ENCODE measurements at places on chromosomes 6 and 20.
A peak's percentile ranks its signal among the peaks of the same experiment; 100 is the strongest.

DNA sequence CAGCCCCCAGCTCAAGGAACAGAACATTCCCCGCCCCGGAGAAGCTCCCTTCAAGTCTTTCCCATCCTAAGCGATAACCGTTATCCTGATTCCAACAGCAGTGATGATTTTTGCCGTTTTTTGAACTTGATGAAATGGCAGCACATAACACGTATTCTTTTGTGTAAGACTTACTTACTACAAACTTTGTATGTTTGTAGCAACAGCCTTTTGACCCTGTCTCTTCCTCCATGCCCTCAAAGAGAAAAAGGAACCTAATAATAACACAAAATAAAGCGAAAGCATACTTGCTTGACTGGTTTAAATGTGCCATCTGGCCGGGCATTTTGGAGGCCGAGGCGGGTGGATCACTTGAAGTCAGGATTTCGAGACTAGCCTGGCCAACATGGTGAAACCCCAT, 26.4 kb upstream of the SLC9A8 start:
- DNase-seq: no peak

GRCh38 chr6:158154816-158155215, 13.2 kb downstream of the SERAC1 start:
- DNase-seq: no peak

- no peak for DNase-seq
These were observed 4.9 kb upstream of the LAMA4 start for GRCh38 chr6:112259337-112259675.

DNA sequence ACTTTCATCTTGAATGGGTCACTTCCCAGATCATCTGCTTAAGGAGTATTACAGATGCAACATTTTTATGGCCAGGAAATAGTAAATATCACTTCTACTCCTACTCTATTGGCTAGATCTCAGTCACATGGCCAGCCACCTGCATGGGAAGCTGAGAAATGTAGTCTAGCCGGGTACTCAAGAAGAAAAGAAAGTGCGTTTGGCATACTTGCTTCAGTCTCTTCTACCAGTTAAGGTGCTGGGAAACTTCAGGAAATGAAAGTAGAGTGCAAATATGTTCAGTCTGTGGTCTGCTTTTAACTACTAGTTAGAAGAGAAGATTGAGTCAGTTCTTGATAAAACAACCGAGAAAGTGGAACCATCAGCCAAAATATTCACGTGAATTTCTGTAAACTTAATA, 129.2 kb downstream of the PDSS2 start:
- DNase-seq: no peak

DNA sequence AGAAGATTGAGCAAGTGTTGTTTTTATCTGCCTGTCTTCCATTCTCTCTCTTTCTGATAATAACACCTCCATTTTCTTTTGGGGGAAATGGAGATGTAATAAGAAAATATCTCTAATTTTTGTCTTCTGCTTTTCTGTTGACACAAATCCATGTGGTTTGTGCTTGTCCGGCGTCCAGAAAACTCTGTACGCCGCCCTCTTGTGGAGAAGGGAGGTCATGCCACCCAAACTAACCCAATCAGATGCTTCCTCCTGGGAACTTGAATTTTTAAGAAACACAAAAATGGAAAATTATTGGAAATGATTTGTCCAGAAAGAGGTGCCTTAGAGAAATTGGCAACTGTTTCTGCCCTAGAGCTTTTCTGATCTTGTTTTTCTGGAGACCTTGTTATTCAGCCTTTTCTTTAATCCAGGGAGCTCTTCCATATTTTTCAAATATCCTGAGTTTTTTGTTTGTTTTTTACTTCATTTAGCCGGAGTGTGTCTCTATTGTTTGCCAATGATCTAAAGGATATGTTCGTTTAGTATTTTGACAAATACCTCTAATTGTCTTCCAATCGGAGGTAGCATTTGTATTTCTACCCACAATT, 17.8 kb upstream of the FNDC1 start:
- peak; percentile 26 for DNase-seq

DNA sequence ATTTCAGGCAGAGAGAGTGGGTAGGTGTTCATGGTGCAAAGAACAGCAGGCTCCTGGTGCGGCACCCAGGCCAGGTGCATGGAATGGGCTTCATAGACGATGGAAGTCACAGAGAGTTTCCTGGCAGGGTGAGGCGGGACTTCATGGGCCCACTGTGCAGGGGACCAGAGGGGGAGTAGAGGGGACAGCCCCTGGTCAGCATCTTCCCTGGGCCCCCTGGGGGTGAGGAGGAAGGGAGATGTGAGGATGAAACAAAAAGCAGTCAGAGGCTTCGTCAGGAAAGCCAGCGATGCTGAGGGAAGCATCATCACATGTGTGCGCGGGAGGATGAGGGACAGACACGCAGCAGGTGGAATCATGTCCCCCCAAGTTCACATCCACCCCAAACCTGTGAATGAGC, 2.4 kb upstream of the THBS2 start:
- DNase-seq: no peak

GRCh38 chr6:135226537-135226936, 45.4 kb downstream of the MYB start:
- DNase-seq: no peak

DNA sequence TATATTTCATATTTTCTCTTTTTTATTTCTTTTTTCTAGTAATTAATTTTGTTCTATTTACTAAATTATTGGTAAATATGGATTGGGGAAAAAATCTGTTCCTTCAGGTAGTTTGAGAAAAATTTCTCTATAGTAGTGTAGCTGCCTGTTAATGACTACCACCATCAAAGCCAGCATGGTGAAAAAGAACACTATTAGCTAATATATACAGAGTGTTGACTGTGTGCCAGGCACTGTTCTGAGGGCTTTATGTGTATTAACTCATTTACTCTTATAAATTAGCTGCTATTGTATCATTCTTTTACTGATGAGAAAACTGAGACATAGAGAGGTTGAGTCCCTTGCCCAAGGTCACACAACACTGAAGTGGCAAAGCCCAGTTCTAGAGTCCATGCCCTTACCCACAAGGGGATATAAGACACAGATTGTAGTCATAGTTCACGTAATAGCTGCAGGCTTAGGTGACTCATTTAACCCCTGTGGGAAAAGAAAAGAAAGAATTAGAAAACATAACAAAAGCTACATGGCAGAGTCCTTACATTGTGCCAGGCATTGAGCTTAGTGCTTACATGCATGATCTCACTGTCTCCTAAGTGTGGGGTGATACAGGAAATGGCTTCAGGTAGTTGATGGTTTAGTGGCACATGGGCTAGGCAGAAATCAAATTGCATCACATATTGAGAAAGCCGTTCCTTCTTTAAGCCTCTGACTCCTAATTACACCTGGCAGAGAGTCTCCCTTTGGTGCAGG, 12.2 kb upstream of the AKIRIN2 start:
- DNase-seq: no peak

- no peak for DNase-seq
These were observed 32.8 kb upstream of the GMPR start for GRCh38 chr6:16205377-16206144.

DNA sequence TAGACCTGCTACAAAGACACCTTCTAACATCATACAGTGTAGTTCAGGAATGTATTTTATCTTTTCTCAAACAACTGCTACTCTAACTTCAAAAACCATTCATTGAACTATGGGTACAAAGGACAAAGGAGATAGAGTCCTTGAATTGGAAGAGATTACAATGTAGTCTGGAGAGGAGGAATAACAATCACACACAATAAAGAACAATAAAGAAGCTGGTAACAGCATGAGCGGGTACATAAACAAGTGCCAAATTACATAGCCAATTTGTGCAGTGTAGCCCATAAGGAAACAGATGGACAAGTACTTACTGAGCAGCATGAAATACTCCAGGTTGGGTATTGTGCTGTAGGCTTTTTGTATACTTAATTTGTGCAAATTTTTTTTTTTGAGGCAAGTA, 44.3 kb downstream of the OSTM1 start:
- DNase-seq: no peak

GRCh38 chr6:143068001-143068400, 7.3 kb downstream of the AIG1 start:
- no peak for DNase-seq

GRCh38 chr6:46453741-46454316, 37.4 kb downstream of the RCAN2 start:
- no peak for DNase-seq

DNA sequence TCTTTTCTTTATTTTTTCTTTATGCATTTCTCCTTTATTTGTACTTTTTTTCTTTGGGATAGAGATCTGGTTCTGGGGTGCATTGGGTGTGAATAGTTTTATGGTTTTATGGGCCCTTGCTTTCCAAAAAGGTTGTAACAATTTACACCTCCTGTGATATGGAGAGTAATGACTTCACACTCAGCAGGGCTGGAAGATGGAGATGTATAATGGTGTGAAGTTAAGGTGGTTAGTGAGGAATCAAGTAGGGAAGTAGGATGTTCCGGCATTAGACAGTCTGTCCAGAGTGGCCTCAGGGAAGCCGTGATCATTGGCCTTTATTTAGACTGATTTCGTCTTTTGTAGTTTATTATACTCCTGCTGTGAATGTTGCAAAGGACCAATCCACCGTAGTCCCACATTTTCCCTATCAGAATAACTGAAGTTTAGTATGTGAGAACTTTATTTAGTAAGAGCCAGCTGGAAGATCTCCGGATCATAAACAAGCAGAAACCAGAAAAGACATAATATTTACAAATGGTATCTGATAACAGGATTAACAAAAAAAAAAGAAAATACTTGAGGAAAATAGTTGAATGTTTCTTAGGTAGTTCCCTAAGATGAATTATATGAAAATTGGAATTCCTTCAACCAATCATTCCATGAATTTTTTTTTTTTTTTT, 255.5 kb downstream of the TBC1D7 start:
- DNase-seq: no peak
